ENCODE measurements at places on chromosomes 1 and 21.
A peak's percentile ranks its signal among the peaks of the same experiment; 100 is the strongest.

DNA sequence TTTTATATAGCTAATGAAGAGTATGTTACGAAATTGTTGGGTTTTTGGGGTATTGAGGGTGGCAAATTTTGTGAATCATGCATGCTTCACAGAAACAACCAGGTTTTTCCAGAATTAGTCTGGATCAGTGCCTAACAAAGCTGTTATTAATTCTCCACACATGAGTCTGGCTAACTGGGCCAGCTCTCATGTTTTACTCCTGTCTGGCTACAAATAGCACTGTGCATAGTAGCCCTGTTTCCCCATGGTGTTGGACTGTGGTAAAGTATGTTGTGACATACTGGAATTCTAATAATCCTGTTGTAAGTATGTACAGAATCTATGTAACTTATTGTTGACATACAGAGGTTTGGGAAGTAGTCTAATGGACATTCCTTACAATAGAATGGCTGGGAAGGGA is 35.8 kb downstream of the S100B start:
- no peak for DNase-seq

DNA sequence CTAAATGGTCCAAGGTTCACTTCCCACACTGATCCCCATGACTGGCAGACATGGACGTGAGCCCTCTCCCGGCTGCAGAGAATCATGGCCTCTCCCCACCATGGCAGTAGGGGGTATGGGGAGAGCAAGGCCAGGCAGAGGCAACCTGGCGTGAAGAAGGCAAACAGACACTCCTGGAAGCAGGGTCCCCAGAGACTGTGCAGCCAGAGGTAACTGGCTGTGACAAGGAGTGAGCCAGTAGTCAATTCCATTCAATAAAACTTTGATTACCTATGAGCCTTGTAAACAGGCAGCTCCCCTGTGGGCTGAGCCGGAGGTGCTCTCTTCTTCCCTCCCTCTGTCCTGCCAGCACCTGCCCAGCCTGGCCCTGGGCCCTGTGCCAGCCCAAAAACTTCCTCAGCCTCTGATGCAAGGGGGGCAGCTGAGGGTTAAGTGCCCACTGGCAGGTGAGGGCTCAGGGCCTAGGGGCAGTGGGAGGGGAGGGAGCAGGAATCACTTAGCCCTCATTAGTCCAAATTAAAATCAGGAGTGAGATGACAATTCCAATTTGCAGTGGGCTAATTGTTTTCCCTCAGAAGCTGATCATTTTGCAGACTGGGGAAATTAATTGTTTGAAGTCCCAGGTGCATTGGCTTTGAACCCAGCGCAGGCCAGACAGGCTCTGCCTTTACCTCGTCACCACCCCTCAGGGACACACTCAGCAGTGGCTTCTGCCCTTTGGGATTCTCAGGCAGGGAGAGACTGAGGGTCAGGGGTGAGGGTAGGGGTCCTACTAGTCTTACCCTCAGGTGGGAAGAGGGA is 35.6 kb downstream of the LRRN2 start:
- no peak for DNase-seq

DNA sequence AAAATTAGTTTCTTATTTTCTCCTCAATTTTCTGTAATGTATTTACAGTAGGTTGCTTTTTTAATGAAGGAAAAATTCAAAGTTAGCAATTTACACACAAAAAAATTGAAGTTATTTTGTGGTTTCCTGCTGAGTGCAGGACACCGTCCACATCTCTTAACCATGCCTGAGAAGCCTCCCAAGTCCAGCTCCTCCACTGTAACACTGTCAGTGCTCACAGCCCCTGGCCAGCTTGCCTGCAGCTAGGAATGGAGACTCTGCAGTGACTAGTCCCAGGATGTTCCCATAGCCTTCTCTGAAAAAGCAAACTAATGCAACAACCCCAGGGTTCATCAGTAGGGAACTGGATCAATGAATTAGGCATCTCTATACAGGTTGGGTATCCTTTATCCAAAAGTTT is 3.5 kb downstream of the A3GALT2 start:
- DNase-seq = no peak

GRCh38 chr1:85553416-85554335 is 26.9 kb upstream of the CCN1 start:
- DNase-seq = no peak

DNA sequence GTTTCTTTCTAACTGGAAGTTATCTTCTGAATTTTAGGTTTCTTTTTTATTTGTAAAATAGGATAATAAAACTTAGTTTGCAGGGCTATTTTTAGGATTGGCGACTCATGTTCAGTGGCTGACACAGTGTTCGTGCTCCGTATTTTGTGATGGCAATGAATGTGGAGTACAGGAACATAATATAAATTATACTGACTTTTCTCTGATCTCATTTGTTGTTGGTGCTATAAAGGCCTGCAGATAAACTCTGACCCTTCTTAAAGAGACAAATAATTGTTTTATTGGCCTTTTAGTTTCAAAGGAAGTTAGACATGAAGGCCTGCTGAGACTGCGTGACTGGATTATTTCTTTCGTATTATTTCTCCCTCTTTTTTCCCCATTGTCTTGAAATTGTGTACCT is 339.6 kb downstream of the PDE4B start:
- no peak for DNase-seq

GRCh38 chr1:94236630-94237290 is 624 bp downstream of the ARHGAP29 start:
- peak; percentile 52 for DNase-seq

DNA sequence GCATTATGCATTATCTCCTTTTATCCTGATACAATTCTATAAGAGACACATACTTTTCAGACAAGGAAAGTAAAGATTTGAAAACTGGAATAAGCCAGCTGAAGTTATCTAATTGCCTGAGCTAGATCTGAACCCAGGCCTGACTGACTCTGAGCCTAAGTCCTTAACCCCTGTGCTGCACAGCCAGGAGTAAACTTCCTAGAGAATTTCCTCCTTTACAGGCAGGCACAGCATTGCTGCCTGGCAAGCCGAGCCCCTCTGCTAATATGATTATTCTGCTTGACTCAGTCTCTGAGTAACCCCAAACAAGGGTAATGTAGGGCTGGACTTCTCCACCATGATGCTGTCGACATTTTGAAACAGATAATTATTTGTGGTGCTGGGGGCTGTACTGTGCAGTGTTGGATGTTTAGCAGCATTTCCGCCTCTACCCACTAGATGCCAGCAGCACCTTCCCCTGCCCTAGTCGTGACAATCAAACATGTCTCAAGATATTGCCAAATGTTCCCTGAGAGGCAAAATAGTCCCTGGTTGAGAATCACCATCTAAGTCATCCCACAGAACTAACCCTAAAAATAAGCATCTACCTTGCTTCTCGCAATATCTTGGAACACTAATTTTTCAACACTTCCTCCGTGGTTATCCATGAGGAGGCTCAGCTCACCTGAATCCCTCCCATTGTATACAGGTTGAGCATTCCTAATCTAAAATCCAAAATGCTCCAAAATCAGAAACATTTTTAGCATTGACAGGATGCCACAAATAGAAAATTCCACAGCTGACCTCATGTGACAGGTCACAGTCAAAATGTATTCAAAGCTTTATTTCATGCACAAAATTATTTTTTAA is 18.5 kb downstream of the CAMK1G start:
- DNase-seq = no peak

GRCh38 chr1:10694633-10695627 is 101.5 kb downstream of the CASZ1 start:
- DNase-seq = peak; percentile 87

GRCh38 chr1:22526677-22527076 is 36.6 kb upstream of the EPHA8 start:
- no peak for DNase-seq

DNA sequence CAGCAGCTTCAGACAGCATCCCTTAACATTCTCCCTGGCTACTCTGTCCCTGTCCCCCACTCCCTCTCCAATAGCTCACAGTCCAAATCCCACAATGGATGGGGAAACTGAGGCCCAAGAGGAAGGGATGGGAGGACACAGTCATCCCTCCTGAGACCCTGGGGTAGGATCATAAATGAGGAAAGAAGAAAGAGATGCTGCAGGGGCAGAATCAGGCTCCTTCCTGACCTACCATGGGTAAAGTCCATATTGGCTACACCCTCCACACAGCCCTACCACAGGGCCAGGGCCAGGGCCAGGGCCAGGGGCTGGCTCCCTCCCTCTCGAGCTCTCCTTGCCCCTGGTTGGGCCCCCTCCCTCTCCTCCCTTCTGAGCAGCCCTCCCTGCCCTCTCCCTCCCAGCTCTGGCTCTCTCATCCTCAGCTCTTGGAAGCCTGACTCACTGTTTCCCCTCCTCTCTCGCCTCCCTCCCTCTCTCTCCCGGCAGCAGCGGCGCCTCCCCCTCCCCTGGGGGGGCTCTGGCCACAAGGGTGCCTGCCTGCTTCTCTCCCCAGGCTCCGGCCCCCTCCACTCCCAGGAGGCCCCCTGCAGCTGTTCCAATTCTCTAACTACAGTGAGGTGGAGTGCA is 4.9 kb downstream of the AHDC1 start:
- no peak for DNase-seq

GRCh38 chr1:36792292-36792691 is 242.0 kb downstream of the GRIK3 start:
- no peak for DNase-seq

DNA sequence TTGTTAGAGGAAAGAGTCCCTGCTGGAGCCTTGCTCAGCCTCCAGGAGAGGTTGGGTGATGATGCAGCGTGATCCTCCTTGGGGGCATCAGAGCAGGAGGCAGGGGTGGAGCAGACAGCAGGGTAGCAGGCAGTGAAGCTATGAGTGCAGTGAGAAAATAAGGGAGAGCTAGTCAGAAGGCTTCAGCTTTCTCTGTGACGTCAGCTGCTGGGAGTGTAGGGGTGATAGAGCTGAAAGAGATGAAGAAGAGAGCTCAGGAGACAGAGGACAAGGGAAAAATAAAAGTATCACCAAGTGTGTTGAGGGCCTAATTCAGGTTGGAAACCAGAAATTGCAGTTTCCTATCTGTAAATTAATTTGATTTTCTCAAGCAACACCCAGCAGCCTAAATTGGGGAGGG is 2.2 kb upstream of the ADAM30 start:
- DNase-seq = no peak

DNA sequence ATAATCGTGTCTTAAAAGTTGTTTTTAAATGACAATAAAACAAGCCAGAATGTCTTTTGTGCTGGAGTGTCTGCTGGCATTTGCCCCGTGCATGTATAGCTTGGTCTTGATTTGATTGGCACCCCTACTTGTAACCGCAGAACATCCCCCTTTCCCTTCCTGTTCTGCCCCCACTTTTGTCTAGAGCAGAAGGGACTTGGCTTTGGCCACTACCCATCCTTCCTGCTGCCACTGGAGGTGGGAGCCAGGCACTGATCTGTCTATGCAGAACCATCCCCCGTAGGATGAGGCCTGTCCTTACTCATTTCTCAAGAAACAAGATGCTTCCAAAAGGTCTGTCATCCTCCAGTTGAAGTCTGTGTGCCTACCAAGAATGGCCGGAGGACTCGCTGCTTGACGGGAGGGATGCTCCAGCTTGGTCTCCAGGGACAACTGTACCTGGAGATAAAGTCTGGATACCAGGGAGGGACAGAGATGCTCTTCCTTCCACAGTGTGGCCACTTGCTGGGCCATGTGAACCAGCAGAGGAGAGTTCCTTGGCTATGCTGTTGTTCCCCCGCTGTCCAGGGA is 1.1 kb upstream of the SLC27A3 start:
- DNase-seq = no peak

GRCh38 chr1:56286506-56286905 is 292.9 kb downstream of the PLPP3 start:
- DNase-seq = no peak

DNA sequence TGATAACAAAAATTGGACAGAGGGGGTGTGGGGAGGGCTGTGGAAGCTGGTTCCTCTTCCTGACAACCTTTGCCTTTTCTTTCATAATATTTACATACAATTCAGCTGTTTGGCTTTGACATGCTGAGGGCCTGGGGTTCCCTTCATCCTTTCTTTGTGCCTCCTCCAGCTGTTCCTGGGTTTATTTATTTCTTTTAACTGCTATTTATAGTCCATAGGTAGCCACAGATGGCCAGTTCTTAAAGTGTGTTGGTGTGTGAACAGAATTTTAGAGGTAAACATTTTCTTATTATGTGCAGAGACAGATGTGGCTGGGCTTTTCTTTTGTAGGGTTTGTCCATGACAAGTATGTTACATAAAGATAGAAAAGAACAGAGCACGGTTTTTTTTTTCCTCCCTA is 34.1 kb upstream of the CNIH3 start:
- DNase-seq = no peak

GRCh38 chr1:71135571-71135970 is 54.7 kb upstream of the ZRANB2 start:
- DNase-seq = no peak

- DNase-seq = no peak
Observed at GRCh38 chr1:161910604-161911003, 113.1 kb downstream of the OLFML2B start.

DNA sequence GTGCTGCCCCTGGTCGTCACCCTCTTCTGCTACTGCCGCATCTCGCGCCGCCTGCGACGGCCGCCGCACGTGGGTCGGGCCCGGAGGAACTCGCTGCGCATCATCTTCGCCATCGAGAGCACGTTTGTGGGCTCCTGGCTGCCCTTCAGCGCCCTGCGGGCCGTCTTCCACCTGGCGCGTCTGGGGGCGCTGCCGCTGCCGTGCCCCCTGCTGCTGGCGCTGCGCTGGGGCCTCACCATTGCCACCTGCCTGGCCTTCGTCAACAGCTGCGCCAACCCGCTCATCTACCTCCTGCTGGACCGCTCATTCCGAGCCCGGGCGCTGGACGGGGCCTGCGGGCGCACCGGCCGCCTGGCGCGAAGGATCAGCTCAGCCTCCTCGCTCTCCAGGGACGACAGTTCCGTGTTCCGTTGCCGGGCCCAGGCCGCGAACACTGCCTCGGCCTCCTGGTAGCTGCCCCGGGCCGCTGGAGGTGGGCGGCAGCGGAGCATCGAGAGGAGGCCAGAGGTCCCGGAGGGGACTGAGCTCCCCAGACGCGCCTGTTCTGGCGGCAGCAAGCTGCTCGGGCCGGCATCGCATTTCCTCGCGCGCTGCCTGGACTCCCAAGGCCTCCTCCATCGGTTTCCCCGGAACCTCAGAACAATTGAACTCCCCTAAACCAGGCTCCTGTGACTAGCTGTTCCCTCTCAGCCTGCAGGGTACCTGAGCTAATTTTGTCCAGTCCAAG is 1.1 kb downstream of the GPR25 start:
- peak; percentile 55 for DNase-seq

- no peak for DNase-seq
Observed at GRCh38 chr1:184191181-184191621, 139.7 kb downstream of the TSEN15 start.

DNA sequence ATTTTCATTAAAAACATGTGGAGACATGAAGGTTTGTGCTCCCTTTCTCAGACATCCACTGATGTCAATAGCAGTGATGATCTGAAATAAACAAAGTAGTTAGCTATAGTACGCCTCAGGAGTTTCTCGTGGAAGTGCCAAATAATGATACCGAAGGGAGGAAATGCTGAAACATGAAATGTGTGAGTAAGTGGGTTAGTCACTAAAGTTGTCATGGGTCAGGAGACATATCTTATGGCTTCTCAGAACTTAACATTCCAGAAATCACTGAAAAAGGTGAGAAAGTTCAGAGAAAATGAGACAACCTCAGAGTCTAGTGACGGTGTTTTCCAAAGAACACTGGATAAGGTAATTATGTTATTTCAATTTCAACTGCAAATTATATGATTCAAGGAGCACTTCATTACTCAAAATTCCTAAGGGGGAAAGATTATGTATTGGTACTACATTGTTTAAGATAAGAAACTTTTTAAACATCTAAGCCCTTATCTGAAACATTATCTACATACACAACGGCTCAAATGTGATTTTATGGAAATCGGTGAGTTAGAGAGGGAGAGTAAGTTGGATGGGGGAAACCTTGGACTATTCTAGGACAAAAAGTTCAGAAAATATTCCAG is 20.6 kb downstream of the NIBAN1 start:
- no peak for DNase-seq

- DNase-seq = no peak
Observed at GRCh38 chr21:32878661-32879060, 107.1 kb upstream of the PAXBP1 start.

Measured in H9 (cell line).